Stimulated activated naive CD4-positive, alpha-beta T cell (primary cell): ENCODE measurements at places on chromosomes 7 and 10.

- DNase-seq = no peak
Measured at GRCh38 chr10:70830164-70830563, 14.4 kb downstream of the SGPL1 start.

GRCh38 chr7:153382641-153383101 lies 623.1 kb downstream of the ACTR3B start:
- DNase-seq = no peak

- DNase-seq = no peak
Measured at GRCh38 chr10:59517996-59518395, 155.6 kb upstream of the FAM13C start.

DNA sequence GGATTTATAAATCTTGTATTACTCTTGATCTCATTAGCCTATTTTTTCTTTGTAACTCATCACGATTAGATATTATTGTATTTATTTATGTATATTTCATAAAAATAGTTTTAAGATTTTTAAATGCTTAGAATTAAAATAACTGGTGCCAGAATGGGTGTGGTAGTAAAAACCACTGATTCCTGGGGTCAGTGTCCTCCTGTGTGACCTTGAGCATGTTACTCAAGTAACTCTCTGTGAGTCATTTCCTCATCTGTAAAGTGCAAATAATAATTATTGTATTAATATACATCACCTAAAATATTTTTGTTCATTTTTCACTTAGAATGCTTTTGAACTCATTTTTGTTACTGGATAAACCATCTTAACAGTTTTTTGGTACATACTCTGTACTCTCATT lies 91.3 kb upstream of the TMEM229A start:
- DNase-seq = no peak

GRCh38 chr7:69893906-69894305 lies 295.6 kb downstream of the AUTS2 start:
- DNase-seq = no peak

GRCh38 chr7:12403287-12404181 lies at the start of gene VWDE:
TSS of gene VWDE (minus strand) at chr7:12403865. CDS start at chr7:12403716, 149 bp downstream.
- DNase-seq = no peak

DNA sequence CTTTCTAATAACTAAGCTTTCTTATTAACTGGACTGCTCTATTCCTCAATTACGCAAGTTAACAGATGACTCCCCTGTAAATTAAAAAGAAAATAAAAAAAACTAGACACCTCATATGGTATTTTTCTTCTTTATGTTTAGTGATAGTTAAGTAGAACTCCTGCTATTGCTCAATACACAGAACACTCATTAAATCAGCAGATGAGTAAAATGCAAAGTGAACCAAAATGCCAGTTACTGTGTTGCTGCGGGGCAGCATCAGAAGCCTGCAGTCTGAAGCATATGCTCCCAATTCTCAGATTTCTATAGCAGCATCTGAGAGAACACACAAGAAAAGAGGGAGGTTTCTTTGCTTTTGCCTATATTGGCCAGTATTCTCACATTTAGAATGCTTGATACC lies 28.4 kb downstream of the CDK6 start:
- DNase-seq = no peak

- no peak for DNase-seq
Measured at GRCh38 chr7:51244053-51244452, 72.6 kb downstream of the COBL start.

GRCh38 chr7:18513343-18513742 lies 17.8 kb downstream of the HDAC9 start:
- DNase-seq = no peak

- DNase-seq = no peak
Measured at GRCh38 chr7:22356010-22356691, 803 bp downstream of the RAPGEF5 start.

DNA sequence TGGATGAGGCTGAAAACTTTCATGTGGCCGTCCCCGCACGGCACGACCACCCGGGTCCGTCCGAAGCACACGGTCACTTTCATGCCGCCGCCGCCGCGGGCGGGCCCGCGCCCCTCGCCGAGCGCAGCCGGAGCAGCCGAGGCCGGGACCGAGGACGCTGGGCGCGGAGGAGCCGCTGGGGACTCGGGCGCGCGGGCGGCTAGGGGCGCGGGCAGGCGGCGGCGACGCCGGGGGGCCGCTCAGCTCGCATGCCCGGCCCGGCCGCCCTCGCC lies 247 bp downstream of the PARD3 start:
- no peak for DNase-seq

- no peak for DNase-seq
Measured at GRCh38 chr7:28739826-28740225, 218.3 kb downstream of the TRIL start.

DNA sequence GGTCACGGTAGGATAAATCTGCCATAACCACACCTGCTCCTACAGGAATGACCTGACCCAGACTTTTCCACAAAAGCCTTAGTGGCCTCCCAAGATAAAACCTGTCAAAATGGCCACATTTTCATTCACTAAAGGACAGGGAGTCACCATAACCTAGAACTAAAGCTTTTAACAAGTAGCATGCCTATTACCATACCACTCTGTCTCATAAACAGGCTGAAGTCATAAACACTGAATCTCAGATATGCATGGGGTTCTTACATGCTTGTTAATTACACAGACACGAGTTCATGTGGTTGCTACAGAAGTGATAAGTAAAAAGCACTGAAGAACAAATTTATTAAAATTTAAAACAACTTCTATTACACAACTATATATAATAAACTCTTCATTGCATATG lies 56.0 kb downstream of the HIPK2 start:
- DNase-seq = no peak

GRCh38 chr10:52409195-52409594 lies 95.1 kb downstream of the DKK1 start:
- DNase-seq = no peak
